ENCODE measurements at places on chromosomes 4 and X. TPM values are rescaled to one million over a fixed set of nuclear protein-coding genes. Genes with fewer than 3 reads are reported as not detected.

The AFM gene
- not detected for total RNA-seq

The APLN gene
- total RNA-seq = 0.66 TPM

GRCh38 chrX:100072336-100072735 lies 337.7 kb downstream of the PCDH19 start:
- no peaks in the 10 kb centered on the region for H3K27me3 ChIP-seq
- no peak overlapping the region for H3K4me3 ChIP-seq
- H3K36me3 ChIP-seq = no peaks in the 10 kb centered on the region
- no peak overlapping the region for H3K27ac ChIP-seq
- DNase-seq = no peak
- H3K4me1 ChIP-seq = no peaks in the 10 kb centered on the region

DNA sequence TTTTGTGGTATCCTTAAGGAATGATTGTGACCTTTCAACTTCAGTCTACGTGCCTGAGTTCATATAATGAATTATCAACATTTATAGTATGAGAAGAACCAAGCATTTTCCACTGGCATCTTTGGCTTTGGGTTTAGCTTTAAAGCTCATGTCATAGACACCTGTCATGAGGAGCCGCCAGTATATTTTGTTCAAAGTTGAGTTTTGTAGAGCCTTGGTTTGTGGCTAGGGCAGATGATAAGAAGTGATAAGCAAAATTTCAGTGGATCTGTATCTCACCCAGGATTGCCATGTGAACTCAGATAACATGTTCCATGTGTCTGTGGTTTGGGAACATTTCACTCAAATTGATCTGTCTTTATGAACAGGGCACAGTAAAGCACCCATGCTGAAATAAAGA lies 873.2 kb downstream of the STPG2 start:
- no peak overlapping the region for H3K27ac ChIP-seq
- H3K36me3 ChIP-seq = no peaks in the 10 kb centered on the region
- H3K27me3 ChIP-seq = no peaks in the 10 kb centered on the region

DNA sequence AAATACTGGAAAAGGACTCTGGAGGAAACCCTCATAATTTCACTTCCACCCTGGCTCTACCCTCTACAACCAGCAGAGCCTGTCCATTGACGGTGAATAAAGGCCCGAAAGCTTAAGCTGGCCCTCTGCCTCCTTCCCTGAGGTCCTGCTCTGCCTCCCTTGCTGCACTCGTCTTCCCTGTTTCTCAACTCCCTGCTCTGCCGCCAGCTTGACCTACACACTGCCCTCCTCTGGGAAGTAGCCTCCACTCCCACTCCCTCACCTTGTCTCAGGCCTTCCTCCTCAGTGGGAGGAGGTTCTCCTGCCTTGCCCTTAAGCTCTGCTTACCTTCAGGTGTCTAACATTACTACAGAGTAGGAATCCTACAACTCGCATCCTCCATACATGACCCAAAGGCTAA lies 608.6 kb upstream of the NR3C2 start:
- H3K27me3 ChIP-seq = no peaks in the 10 kb centered on the region
- H3K27ac ChIP-seq = no peak overlapping the region
- H3K4me3 ChIP-seq = no peak overlapping the region
- H3K4me1 ChIP-seq = no peaks in the 10 kb centered on the region
- no peak for DNase-seq

DNA sequence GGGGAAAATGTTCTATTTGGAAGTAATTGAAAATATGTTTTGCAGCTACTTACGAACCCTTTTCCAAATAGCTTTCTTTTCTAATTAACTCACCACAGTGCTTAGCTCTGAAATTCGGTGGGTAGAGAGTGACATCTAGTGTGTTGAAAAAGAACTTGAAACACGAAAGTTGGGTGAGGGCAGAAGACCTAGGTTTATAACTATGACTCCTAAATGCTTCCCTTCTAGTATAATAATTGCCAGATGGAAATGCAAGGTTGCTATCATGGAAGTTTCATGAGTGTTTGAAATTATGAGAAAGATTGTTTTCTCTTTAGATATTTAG lies 77.3 kb upstream of the NOCT start:
- no peaks in the 10 kb centered on the region for H3K36me3 ChIP-seq
- H3K27ac ChIP-seq = no peak overlapping the region
- H3K4me1 ChIP-seq = no peaks in the 10 kb centered on the region
- peaks cover 8% of the 10 kb centered on the region for H3K27me3 ChIP-seq
- H3K4me3 ChIP-seq = no peak overlapping the region

The LRAT gene
- not detected for total RNA-seq

The CXCL8 gene
- total RNA-seq = 10.8 TPM

GRCh38 chr4:98661371-98662054 lies 3.1 kb upstream of the TSPAN5 start:
- no peak overlapping the region for H3K4me3 ChIP-seq
- H3K27ac ChIP-seq = peak overlapping the region; percentile 4
- no peaks in the 10 kb centered on the region for H3K27me3 ChIP-seq

The IL2RG gene
- 337 TPM for total RNA-seq

The CSN1S1 gene
- total RNA-seq = not detected

The PNPLA4 gene
- 7.6 TPM for total RNA-seq

The RHOXF1 gene
- not detected for total RNA-seq

DNA sequence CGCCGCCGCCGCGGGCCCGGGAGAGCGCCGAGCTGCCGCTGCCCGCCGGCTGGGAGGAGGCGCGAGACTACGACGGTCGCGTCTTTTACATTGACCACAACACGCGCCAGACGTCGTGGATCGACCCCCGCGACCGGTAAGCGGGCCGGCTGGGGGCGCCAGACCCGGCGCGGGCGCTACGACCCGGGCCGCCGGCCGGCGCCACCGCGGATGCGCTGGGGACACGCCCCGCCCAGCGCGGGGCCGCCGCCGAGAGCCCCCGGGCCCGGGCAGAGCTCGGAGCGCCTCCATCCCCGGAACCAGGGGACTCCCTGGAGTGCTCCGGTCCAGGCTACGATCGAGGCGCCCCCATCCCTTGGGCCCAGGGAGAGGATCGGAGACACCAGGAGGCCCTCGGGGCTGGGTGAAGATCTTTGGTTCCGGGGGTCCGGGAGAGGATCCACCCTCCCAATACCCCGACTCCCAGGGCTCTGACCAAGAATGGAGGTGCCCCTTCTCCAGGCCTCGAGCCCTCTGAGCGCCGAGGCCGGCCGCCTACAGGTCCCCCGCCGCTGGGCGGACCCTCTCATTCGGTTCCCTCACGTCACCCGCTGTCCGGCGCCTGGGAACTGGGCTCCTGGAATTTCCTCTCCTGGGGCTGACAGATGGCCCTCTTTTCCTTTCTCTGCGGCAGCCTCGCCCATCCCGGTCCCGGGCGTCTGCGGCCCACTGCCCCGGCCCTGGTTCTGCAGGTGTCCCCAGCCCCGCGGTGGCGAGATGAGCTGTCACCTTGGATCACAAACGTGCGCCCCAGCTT lies 48.8 kb downstream of the CLDN34 start:
- H3K27ac ChIP-seq = peak overlapping the region; percentile 72
- DNase-seq = peak; percentile 70
- H3K27me3 ChIP-seq = peaks cover 6% of the 10 kb centered on the region
- H3K36me3 ChIP-seq = peaks cover 9% of the 10 kb centered on the region

DNA sequence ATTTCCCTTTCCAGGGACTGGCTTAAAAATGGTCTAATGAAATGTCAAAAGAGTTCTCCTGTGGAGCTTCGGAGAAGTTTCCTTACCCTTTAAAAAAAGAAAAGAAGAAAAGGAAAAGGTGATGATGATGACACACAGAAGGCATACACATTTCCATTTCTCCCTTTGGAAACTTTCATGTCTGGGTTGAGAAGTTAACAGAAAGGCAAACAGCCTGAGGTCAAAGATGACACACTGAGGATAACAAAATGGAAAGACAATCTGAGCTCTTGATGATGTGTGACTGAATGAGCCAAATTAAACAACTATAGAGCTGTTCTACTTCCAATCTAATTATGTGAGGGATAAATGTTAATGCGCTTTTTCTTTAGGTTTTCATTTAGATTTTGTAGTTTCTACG lies 32.2 kb downstream of the NFXL1 start:
- H3K4me3 ChIP-seq = no peak overlapping the region
- no peak overlapping the region for H3K27ac ChIP-seq
- peaks cover 42% of the 10 kb centered on the region for H3K36me3 ChIP-seq
- no peaks in the 10 kb centered on the region for H3K27me3 ChIP-seq
- no peaks in the 10 kb centered on the region for H3K4me1 ChIP-seq

The TRIM60 gene
- total RNA-seq = not detected

GRCh38 chrX:103663981-103664762 lies 22.3 kb downstream of the MORF4L2 start:
- H3K4me3 ChIP-seq = no peak overlapping the region
- DNase-seq = no peak
- no peak overlapping the region for H3K27ac ChIP-seq
- no peaks in the 10 kb centered on the region for H3K36me3 ChIP-seq

DNA sequence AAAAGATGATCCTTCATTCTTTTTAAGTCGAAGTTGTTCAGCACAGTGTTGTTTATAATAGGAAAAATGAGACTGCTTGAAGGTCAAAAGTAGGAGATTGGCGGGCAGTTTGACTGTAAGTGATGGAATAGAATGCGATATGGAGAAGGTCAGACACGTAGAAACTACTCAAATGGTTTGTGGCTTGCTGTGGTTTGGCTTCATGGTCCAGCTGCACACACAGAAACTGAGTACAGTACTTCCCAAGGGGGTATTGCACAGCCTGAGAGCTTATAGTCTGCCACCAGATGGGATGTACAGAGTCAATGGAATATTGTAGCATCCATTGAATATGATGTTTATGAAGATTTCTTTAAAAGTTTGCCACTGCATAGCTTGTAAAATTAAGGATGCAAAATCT lies 41.1 kb upstream of the DKK2 start:
- no peaks in the 10 kb centered on the region for H3K36me3 ChIP-seq

The TMEM156 gene
- 25.9 TPM for total RNA-seq

The SOD3 gene
- total RNA-seq = not detected

GRCh38 chr4:183322326-183322725 lies at the start of gene CLDN24:
Gene CLDN24, minus strand, starts transcription at chr4:183322426. Its CDS starts 0 bp downstream, at chr4:183322426.
- peaks cover 3% of the 10 kb centered on the region for H3K27me3 ChIP-seq
- no peak within 1 kb of the TSS for H3K27ac ChIP-seq
- peaks cover 7% of the 10 kb centered on the region for H3K4me1 ChIP-seq
- no peak for DNase-seq
- H3K36me3 ChIP-seq = no peaks in the 10 kb centered on the region

The C4orf36 gene
- not detected for total RNA-seq

The TGIF2LX gene
- not detected for total RNA-seq

GRCh38 chr4:122928930-122929329 lies 6.5 kb upstream of the NUDT6 start:
- peaks cover 17% of the 10 kb centered on the region for H3K4me1 ChIP-seq
- peaks cover 25% of the 10 kb centered on the region for H3K36me3 ChIP-seq
- no peaks in the 10 kb centered on the region for H3K27me3 ChIP-seq
- H3K4me3 ChIP-seq = no peak overlapping the region
- no peak overlapping the region for H3K27ac ChIP-seq

DNA sequence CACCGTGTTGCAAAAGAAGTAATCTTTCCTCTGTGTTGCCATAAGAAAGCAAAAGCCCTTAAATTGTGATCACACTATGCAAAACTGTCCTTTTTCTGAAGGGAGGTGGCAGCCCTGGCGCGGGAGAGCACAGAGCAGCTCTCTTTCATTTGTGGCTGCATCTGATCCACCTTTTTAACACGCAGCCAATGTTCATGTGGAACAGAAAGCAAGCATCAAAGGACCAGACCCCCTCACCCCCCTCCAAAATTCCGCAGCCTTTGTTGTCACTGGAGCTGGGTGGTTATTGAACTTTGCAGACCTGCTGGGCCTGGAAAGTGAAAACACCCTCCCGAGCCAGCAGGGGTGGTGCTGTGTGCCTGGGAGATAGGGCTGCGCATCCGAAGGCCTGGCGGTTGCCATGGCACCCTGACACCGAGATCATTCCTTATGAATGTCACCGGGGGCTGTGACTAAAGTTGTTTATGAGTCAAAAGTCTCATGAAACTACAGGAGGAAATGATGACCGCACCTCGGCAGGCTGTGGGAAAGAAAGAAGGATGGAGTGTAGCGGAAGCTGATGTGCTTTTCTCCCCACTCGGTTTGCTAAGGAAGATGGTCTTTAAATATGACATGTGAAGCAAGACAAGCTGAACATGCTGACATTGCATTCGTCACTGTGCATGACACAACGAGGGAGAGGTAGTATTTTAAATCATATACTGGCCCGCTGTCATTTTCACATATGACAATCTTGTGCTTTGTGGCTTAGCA lies 367.4 kb downstream of the UNC5C start:
- no peaks in the 10 kb centered on the region for H3K36me3 ChIP-seq
- H3K4me3 ChIP-seq = no peak overlapping the region
- H3K27me3 ChIP-seq = no peaks in the 10 kb centered on the region
- H3K27ac ChIP-seq = no peak overlapping the region

DNA sequence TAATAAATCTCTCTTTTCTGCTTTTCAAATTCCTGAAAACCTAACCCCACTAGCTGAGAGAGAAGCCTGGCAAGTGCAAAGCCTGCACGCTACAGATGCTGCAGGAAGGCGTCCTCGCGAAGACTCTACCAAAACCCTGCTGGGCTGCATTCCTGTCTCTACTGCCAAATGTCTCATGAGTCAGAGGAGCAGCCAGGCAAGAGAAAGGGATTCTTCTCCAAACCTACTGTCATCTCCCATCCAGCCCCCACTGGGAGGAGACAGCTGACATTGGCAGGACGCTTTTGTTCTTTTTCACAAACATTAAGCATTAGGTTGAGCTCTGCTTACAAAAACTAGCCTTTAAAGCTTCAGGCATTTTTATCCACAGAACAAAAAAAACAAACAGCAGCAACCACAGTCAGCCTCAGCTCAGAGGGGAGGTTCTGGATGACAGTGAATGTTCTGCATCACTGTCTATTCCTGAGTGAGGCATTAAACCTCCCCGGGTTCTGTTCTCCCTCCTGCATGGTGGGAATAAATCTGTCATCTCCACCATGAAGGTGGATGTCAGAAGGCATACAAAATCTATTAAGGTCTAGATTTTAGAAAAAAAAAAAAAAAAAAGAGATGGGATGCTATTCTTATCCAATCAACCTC lies 18.0 kb downstream of the CRMP1 start:
- H3K4me3 ChIP-seq = no peak overlapping the region
- peaks cover 6% of the 10 kb centered on the region for H3K4me1 ChIP-seq
- no peak overlapping the region for H3K27ac ChIP-seq
- H3K36me3 ChIP-seq = no peaks in the 10 kb centered on the region

- peak; percentile 78 for DNase-seq
- H3K36me3 ChIP-seq = no peaks in the 10 kb centered on the region
- H3K4me3 ChIP-seq = peak overlapping the region; percentile 93
- peak overlapping the region; percentile 99 for H3K27ac ChIP-seq
Observed at GRCh38 chrX:40174854-40175510, 77.2 kb upstream of the BCOR start.

DNA sequence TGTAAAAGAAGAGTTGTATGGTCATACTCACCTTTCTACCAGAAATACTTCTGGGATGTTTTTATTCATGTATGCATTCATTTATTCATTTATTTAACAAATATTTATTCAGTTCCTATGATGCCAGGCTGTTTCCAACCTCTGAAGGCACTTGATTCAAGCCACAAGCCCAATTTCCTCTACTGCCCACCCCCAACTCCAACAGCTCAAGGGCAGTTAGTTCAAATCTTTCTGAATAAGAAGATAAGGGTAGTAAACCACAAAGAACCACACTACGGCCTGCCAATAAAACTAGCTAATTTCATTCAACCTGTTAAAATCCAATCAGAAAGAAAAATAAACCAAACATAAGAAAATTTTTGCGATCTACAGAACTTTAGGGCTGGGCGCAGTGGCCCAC lies 31.2 kb downstream of the LRBA start:
- peaks cover 21% of the 10 kb centered on the region for H3K36me3 ChIP-seq
- H3K27ac ChIP-seq = no peak overlapping the region
- H3K4me1 ChIP-seq = peaks cover 34% of the 10 kb centered on the region
- H3K4me3 ChIP-seq = no peak overlapping the region
- H3K27me3 ChIP-seq = no peaks in the 10 kb centered on the region

The HSFX1 gene
- 0.58 TPM for total RNA-seq

- H3K36me3 ChIP-seq = no peaks in the 10 kb centered on the region
- H3K27me3 ChIP-seq = no peaks in the 10 kb centered on the region
- no peak overlapping the region for H3K27ac ChIP-seq
Observed at GRCh38 chr4:85058551-85058950, 92.1 kb upstream of the WDFY3 start.
